ENCODE measurements at places on chromosomes 12 and 14.
A peak's percentile ranks its signal among the peaks of the same experiment; 100 is the strongest.

DNA sequence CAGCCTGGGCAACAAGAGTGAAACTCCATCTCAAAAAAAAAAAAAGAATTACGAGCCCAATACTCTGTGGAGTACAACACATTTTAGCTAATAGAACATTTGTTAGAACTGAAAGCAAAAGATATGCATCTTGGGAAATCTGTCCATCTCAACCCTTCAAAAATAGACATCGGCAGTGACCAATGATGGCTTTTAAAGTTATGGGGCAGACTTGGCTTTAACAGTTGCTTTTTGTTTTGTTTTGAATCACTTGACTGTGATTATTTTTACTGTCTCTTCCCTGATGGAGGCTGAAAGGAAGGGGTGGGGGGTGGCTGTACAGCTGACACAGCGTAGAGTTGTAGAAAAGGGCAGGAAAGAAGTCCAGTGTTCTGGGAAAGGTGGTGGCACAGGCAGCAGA lies 2.2 kb downstream of the FKBP11 start:
- no peak for DNase-seq

GRCh38 chr12:118689793-118690192 lies 291.5 kb upstream of the SRRM4 start:
- no peak for DNase-seq

DNA sequence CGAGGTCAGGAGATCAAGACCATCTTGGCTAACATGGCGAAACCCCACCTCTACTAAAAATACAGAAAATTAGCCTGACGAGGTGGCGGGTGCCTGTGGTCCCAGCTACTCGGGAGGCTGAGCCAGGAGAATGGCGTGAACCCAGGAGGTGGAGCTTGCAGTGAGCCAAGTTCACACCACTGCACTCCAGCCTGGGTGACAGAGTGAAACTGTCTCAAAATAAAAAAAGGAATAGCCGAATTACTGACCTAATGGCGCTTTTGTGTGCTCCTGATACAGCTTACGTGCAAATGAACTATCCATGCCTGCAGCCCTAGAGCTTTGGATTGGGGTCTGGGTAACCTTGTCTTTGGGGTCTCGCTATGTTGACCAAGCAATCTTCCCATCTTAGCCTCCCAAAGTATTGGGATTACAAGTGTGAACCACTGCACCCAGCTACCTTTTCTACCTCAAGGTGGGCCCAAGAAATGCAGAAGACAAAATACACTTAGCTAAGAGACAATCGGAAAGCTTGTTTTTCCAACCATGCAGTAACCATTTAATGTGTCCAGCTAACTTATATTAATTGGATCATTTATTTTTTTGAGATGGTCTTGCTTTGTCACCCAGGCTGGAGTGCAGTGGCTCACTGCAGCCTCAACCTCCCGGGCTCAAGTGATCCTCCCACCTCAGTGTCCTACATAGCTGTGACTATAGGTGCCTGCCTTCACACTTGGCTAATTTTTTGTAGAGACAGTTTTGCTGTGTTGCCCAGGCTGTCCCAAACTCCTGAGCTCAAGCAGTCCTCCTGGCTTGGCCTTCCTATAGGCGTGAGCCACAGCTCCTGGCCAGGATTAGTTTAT lies 5.5 kb downstream of the PABPN1 start:
- no peak for DNase-seq

GRCh38 chr12:47414511-47414910 lies 291.3 kb downstream of the RPAP3 start:
- no peak for DNase-seq

DNA sequence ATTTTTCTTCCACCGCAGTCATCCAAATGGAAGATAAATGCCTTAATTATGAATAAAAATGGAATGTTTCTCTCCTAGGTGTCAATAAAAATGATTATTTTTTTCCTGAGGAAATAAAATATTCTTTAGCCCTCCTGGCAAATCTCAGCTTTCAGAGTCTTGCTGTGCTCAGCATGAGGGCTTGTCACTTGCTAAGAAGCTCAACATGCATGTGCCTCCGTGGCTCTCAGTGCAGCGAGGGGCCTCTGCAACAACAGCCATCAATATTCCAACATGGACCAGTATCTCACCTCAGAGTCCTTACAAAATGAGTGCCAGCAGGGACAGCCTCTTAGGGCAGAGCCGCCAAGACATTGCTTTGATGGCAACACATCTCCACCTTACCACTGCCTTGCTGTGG lies 159.5 kb upstream of the TMPO start:
- DNase-seq: no peak

DNA sequence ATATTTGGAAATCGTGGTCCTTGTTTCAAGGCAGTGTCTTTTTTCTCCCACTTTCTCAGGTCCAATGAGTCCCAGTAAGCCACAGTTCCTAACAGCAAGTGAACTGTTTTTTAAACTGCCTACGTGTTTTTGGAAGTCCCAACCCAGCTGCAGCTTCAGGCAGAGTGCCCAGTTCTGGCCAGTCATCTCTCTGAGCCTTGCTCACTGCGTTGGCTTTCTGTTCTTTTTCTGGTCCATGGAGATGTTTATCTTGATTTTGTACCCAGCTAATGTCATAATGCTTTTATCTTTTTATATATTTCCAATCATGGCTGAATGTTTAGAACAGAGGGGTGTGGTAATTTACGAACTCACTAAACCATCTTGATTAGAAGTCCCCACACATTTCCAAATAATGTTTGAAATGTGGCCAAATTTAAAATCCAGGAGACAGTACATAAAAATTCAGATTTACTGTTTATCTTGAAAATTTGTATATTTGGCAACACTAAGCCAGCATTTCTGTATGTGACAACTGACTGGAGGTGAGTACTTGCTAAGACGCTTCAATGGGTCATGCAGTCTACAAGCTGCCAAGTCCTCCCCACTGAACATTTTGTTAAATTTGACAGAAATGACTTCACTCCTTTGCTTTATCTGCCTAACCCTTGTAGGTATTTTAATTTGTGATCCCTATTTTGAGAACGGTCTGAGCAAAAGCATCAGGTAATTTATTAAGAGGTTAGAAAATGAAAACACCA lies 46.1 kb upstream of the OTOGL start:
- no peak for DNase-seq

DNA sequence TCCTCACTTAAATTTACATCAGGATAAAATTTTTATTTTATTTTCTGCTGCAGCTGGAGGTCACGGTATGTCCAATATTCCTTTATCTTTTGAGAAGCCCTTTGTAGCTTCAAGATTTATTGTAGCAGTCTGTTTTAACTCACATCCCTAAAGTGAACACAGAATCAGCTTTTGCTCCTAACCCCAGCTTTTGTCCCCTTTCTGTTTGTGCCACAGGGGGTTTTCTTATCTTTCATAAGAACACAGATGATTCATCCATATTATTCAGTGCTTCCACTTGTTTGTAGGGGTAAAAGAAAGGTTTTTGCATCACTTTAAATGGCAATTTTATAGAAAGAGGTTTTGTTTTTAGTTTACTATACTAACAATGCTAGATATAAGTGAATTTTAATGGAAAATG lies 21.8 kb upstream of the PIK3C2G start:
- DNase-seq: no peak

- no peak for DNase-seq
These were observed 46.7 kb downstream of the BHLHE41 start for GRCh38 chr12:26077915-26078702.

DNA sequence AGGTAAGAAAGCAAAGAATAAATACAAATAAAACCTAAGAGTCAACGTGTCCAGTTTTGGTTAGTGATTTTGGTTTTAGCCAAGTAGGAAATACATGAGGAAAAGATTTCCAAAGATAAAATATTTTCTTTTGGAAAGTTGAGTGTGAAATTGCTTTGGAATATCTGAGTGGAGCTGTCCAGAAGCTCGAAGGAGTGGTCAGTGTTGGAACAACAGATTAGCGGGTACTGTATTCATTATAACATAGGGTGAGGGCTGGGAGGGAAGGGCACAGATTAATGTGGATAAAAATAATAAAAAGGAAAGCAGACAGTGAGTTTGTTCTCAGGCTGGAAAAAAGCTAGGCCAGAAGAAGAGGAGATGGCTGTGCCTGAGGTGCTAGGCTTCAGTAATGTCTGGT lies 101.5 kb upstream of the SLCO1C1 start:
- DNase-seq: no peak

- DNase-seq: no peak
These were observed 5.8 kb upstream of the NTN4 start for GRCh38 chr12:95796225-95796981.

DNA sequence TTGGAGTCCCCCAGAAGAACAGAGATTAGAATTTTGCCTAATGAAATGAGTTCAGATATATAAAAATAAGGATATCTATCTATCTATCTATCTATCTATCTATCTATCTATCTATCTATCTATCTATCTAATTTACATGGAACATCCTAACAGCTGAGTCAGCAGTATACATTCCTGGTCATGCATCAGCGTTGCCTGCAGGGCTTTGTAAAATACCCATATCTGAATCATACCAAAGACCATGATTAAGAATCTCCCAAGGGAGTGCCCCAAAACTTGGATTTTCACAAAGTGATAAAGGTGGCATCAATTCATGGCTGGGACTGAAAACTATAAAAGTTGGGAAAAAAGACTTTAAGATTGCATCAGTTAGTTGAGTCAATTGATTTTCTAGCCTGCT lies 32.7 kb upstream of the SYT10 start:
- DNase-seq: no peak

DNA sequence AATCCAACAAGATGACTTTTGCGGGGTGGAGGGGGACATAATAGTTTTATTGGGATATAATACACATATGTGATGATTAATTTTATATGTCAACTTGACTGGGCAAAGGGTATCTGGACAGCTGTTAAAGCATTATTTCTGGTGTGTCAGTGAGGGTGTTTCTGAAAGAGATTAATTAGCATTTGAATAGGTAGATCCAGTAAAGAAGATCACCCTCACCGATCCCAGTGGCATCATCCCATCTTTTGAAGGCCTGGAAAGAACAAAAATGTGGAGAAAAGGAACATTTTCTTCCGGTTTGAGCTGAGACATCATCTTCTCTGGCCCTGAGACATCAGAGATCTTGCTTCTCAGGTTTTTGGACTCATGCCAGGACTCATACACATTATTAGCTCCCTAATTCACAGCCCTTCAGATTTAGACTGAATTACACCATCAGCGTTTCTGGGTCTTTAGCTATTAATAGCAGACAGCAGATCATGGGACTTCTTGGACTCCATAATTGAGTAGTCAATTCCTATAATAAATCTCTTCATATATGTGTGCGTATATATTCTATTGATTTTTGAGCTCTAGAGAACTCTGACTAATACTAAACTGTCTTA lies 283.6 kb downstream of the PCNX1 start:
- DNase-seq: no peak

GRCh38 chr14:75459099-75459741 lies 31.4 kb downstream of the JDP2 start:
- DNase-seq: no peak

GRCh38 chr14:95146079-95146771 lies 11.1 kb downstream of the DICER1 start:
- no peak for DNase-seq

DNA sequence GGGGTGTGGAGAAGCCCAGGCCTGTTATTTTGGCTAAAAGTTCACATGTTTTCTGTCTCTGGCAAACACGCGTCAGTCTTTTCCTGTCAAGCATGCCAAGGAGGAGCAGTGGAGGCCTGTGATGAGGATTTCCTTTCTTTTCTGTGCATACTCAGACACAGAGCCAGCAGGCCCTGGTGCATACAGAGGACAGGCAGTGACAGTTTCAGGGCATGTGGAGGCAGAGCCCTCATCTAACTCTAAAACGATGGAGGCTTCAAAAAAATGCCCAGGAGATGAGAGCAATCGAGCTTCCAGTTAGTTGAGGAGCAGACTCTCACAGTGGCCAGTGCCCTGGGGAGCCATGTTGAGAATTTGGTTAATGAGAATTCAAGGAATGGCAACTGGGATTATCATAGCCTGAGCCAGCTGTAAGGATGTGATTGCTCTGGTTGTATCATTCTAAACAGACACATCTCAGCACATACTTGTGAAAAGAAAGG lies 66.5 kb downstream of the TRAFD1 start:
- no peak for DNase-seq

GRCh38 chr12:48092611-48093010 lies 13.3 kb downstream of the SENP1 start:
- DNase-seq: no peak

DNA sequence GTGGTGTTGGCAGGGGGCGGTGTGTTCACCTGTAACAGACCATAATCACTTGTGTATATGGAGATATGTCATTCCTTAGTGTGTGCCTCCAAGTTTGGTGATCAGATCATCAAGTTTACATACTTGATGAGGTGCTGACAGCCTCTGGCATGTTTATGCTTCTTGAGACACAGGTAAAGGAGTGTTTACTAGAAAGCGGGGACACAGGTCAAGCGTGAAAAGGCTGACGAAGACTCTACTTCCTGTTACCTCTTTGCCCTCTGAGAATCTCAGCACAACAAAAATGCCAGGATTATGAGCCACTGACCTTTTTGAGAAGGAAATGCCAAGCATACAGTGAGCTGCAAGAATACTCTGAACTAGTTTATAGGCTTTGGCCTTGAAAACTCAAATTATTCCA lies 29.6 kb downstream of the PRDM4 start:
- no peak for DNase-seq

- DNase-seq: peak; percentile 55
These were observed 708 bp upstream of the ZBTB42 start for GRCh38 chr14:104800015-104800770.

GRCh38 chr14:55693904-55694303 lies 113.9 kb downstream of the KTN1 start:
- DNase-seq: no peak

- peak; percentile 93 for DNase-seq
These were observed 19.0 kb downstream of the SSH1 start for GRCh38 chr12:108838194-108839017.

- no peak for DNase-seq
These were observed 206.2 kb downstream of the PPM1H start for GRCh38 chr12:62728741-62729140.

DNA sequence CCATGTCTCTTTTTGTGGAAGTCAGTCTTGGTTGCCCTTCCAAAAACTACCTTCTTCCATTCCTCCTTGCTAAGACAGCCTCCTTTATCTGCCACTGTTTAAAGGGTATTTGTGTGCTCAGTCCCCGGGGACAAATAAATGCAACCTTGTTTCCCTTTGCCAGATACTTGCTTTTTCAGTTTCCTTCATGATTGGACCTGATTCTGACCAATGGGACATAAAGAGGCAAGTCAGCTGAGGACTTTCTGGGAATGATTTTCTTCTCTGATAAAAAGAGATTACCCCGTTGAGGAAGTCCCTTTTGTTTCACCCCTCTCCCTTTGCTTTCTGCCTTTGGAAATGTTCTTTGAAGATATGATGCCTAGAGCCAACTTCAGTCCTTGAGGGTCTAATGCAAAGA lies 7.4 kb upstream of the TUBA1B start:
- no peak for DNase-seq

- DNase-seq: no peak
These were observed 347.4 kb downstream of the NPAS3 start for GRCh38 chr14:33285902-33286700.

DNA sequence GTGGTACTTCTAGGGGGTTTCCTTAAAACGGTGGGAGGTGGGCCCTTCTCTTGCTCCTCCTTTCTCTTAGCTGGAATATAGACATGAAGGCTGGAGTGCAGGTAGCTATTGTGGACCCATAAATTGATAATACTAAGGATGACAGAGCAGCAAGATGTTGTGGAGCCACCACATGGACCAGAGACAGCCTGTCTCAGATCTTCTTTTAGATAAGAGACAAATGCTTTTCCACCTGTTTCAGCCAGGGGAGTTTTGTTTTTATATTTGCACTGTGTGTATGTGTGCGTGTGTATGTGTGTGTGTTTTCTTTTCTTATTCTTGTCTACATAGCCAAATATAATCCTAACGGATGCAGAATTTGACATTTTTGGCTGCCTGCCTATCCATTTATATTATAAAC lies 62.9 kb upstream of the HIF1A start:
- no peak for DNase-seq

Data from bone marrow (tissue), 2 donors.